ENCODE measurements at places on chromosomes 12 and 14.

DNA sequence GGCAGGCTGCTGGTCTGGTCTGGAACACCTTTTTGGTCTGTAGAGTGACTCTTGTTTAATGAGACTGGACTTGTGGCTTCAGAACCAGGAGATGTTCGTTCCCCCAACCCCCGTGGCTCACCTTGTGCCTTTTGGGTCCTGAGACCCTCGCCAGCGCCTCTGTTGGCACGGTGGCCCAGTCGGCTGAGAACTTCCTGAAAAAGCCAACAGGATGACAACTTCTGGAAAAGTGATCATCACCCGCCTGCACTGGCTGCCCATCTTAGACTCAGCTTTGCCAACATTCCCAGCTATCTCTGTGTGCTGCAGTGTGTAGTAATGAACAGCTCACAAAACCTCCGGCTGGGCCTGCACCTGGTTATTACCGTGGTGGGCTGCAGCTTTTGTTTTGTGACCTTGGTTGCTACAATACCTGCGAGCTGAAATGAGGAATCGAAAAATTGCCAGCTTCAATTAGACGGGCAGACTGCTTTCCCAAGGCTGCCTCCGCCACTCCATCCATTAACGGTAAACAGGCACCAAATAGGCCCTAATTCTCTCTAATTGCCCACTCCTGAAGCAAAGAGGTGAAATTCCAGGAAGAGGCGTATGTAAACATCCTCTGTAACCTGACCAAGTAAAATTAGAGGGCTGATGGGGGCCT is 16.0 kb downstream of the MEG3 start:
- no peak for DNase-seq

DNA sequence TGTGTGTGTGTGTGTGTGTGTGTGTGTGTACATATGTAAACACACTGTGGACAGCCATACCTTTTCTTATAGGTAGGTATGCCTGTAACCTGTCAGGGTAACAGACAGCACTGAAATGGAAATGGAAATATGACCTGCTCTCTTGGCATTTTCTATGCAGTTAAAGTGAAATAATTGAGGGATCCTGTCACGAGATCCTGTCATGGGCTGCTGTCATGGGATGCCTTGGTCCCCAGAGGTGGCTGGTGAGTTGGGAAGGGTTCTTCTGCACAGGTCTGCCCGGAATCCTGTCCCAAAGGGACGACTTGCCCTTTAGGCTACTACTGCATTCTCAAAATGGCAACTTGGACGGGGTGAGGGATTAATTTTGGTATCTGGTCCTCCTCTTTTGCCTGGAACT is 47.3 kb downstream of the ELK3 start:
- DNase-seq, result no peak

GRCh38 chr12:132603240-132604150 is 6.9 kb downstream of the LRCOL1 start:
- DNase-seq, result no peak

GRCh38 chr12:123713823-123714585 is 1.9 kb downstream of the ATP6V0A2 start:
- no peak for DNase-seq

DNA sequence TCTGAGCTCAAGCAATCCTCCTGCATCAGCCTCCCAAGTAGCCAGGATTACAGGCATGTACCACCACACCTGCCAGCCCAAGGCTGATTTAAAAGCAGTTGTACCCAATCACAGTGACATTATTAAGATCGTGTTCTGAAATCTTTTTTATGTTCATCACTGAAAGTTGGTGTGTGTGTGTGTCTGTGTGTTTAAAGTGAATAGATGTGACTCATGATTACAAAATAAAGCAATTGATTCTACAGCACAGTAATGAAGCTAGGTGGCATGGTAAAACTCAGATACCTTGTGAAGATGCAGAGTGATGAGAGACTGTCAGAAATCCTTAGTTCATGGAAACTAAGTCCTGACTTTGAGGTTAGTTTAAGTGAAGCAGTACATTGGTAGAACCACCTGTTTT is 74.2 kb upstream of the ATP2B1 start:
- no peak for DNase-seq

DNA sequence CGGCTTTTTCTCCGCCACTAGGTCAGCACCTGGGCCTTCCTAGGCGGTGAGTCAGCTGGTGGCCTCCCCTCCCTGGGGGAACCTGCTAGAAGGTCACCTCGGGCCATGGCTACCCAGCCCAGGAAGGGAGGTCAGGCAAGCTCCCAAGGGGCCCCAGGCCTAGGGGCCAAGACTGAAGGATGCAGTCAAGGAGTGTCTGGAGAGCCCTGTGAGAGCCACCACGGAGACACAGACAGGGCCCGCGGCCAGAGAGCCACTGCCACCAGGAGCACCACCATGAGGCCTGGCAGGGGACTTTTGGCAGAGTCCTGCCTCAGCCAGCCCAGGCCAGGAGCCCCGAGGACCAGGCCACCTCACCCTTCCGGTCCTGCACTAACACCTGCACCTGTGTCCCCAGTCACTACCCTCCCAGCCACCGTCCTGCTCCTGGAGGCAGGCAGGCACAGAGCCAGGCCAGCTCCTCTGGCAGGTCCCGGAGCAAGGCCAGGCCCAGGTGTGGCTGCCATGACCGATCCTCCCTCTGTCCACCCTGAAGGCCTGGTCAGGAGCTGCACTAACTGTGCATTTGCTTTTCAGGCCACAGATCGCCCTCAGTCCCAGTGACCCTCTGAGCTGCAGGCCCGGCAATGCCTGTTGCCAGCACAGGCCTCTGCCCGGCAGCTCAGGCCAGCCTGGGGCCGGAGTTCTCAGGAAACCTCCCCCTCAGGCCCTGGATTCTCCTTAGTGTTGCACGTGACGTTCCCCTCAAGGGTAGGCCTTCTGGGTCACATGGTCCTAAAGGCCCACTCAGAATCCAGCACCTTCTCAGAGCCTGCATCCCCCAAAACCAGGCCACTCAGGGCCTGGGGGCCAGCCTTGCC is 6.9 kb downstream of the PHETA1 start:
- DNase-seq, result no peak

DNA sequence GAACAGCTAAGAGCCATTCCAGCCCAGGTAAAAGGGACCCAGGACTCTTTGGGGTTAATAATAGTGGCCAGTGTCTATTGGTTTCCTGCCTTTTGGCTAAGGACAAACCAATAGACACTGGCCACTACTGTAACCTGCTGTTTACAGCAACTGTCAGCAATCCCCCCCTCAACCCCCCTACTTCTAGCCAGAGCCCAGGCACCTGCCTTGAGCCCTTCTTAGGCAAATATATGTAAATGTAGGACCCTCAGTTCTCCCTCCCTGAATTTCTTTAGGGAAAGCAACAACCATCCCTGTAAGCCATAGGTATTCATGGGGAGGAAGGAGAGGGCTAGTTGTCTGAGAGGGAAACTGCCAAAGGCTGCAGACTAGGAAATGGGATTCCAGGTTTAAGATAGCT is 22.3 kb downstream of the HOXC4 start:
- no peak for DNase-seq

DNA sequence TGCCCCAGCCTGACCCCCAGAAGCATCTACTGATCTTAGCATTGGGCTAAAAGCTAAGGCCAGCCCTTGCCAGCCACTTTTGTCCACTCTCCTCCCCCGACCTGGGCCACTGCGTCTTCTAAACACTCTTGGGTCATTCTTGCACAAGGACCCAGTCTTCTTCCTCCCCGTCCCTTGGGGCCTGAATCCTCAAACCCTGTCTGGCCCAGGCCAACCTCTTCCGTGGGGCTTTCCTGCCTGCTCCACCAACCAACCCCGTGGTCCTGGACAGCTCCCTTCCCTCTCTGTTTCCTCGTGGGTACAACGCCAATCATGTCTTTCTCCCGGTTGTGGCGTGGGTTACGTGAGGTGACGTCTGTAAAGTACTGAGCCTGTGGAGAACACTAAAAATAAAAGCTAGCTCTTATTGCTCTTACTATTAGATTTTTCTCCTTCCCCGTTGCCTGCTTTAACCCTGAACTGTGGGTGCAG is 21.5 kb downstream of the FAM222A start:
- DNase-seq, result no peak

GRCh38 chr12:5276327-5276880 is 155.5 kb upstream of the NTF3 start:
- no peak for DNase-seq

DNA sequence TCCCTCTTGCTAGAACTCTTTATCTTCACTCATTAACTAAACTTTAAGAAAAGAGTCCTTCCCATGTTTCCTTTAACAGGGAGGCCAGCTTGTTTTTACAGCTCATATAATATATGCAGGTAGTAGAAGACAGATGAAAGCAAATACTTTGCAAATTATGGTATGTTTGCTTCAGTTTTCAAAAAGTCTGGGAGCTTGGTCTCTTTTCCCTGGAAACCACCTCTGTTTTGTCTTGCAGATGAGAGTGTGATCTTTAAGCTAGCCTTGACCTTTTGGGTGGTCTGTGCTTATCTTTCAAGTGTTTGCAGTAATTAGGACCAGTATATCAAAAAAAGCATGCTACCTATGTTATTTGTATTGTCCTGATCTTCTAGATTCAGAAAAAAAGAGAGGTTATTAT is 62.7 kb downstream of the ERC1 start:
- no peak for DNase-seq

DNA sequence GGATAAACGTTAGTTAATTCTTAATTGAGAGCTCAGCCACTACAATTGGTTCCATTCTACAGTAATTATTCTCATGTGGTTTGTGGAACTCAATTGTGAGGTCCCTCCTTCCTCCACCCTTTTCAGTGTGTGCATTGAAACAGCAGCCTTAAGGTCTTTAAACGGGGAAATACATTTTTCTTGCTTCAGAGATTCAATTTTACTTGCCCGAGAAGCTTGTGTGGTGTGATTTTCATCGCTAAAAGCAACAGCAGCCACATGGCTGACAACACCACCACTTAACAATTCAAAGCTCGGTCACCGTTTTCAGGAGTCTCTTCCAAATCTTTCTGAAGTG is 733 bp upstream of the PPFIBP1 start:
- DNase-seq, result no peak

GRCh38 chr14:94041551-94042346 is 15.6 kb downstream of the OTUB2 start:
- DNase-seq, result no peak

GRCh38 chr12:68250454-68250853 is 3.0 kb downstream of the IL22 start:
- peak; percentile 27 for DNase-seq

DNA sequence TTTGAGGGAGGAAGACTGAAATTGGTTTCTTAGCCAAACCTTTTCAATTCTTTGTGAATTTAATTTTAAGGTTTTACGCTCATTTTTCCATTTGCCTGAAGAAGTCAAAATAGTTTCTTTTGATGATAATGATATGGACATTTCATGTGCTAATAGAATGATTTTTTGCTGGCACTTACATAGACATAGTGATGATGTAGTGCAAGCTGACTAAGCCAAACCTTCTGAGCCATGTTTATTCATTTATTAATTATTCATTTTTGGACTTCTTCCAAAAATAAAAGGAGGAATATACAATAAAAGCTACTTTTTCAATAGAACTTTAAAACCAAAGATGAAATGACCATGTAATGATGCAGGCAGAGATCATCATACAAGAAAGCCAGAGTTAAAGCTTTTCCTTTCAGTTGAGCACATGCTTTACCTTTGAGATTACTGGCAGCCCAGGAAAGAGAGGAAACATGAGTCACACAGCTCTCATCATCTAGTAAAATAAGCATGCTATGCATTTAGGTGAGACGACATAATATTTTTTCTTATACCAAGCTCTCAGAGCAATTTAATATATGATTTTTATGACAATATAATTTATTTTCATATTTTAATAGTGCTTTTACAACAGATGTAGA is 24.8 kb downstream of the KCNA1 start:
- peak; percentile 52 for DNase-seq

- DNase-seq, result no peak
These were observed 231.5 kb downstream of the NUBPL start for GRCh38 chr14:31792726-31793125.

DNA sequence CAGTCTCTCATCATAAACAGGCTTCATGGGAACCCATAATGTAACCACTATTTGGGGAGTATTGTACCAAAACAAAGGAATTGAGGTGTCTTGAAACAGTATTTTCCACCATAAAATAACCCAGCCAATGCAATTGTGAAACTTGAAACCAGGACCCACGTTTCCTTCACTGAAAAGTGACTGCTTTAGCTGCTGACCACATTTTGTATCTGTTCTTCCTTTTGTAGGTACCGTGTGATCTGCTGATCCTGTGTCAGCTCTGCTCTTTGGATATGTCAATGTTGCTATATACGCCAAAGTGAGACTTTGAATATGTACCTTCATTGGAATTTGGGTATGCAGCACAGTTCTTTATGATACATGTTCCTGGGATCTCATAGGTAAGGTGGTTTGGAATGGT is 95.1 kb upstream of the CNTN1 start:
- no peak for DNase-seq

DNA sequence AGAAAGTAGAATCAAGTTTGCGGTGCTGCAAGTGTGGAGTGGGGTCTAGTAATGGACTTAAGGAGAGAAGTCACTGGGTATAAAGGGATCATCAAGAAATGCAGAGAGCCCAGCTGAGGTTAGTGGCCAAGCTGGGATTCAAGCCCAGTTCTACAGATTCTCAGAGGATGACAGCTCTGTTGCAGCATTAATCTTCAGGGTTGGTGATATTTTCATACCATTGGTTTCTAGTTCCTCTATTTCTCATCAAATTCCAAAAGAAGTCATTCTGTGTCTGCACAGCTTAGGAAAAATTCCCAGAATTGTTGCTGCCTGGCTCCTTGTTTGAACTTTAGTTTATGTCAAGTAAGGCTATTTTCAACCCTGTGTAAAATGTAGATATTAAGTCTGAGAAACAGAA is 169.5 kb upstream of the NTF3 start:
- DNase-seq, result no peak

DNA sequence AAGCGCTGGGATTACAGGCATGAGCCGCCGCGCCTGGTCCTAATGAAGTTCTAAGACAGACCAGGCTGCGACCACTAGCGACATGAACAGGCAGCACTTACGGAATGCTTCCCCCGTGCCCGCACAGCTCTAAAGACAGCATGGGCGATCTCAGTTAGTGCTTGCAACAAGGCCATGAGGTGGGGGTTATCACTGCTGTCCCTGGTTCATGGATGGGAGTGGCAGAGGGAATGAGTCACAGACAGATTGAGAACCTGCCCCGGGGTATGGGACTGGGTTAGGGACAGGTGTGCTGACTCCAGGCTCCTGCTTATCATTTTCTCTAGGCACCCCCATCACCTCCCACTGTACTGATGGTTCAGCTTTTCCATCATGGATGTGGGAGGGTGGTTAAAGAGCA is 160.9 kb downstream of the VRK1 start:
- DNase-seq, result no peak

- no peak for DNase-seq
These were observed 3.5 kb upstream of the ASB8 start for GRCh38 chr12:48160807-48161206.

DNA sequence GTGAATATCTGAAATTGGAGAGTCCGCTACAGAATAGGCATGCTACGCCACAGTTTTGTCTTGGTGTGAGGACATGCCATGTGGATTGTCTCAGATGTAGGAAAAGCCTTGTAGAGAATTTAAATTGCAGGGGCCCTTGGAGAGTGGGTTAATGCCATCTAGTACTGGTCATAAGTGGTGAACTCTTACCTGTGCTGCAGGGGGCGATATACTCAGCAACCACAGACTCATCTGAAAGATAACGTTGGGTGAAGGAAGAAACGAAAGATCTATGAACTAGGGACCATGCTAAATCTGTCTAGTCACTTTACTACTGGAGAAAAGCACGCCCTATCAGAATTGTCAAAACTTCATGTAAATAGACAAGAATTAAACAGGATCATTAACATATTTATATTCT is 33.7 kb upstream of the A2M start:
- DNase-seq, result no peak

GRCh38 chr12:41407232-41407799 is 219.2 kb downstream of the PDZRN4 start:
- no peak for DNase-seq

Measured in HT1080 (cell line).